Stimulated activated CD4-positive, alpha-beta T cell treated with anti-CD3 and anti-CD28 coated beads, Interleukin-15, amount 100 ng/mL, for 1 hour (primary cell): ENCODE measurements at places on chromosomes 1 and 21.

DNA sequence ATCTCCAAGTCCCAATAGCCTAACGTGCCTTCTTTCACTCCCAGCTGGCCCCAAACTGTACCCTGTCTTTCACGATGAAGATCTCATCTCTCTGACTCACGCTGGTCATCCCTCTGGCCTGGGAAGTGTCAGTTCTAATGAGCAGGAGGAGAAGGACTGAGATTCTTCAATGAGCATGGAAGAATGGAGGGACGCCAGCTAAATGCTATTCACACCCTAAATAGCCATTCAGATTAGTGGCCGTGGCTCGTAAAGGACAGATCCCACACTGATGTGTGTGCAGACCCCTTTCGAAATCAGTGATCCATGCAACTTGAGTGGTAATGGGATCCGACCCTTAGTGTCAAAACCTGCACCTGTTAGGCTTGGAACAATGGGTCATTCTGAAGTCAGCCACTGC lies 75.9 kb upstream of the SMYD2 start:
- no peak for DNase-seq

DNA sequence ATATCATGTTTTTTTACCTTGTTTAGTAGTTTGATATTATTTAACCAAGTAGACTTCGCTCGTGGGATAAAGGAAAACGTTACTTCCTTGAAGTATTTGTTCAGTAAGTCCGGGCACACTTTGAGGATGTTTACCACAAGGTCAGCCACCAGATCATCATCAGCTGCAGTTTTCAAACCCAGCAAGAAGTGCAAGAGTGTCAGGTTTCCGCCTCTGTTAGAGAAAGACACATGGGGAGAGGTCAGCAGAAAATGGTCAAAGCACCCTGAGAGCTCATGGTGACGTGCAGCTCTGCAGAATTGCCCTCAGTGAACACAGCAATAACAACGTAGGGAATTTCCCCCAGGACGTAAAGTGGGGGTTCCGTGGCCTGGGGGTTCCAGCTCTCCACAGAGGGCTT lies 24.4 kb downstream of the URB1 start:
- no peak for DNase-seq

GRCh38 chr1:214615871-214616270 lies 12.9 kb downstream of the CENPF start:
- DNase-seq = no peak

- no peak for DNase-seq
These were observed 3.2 kb downstream of the GSTM4 start for GRCh38 chr1:109659145-109659544.

DNA sequence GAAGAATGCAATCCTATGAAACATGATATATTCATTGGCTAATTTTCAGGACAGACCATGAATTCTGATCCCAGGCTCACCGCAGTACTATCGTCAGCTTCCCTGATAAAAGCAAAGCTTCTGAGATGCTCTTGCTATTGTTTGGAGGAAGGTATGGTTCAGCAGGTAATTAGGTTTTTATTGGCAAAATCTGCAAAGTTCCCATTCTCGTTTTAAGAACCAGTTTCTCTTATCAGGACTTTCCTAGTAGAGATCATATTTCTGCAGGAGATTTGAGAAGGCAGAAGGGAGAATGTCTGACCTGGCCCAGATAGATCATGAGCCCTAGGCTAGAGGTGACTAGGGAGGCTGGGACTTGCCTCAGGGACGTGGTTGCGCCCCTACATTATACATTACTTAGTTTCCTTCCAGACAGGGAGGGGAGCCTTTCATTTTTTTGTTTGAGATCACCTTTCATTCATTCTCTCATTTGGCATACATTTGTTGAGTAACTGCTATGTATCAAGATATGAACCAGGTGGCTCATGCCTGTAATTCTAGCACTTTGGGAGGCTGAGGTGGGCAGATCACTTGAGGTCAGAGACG lies 108.8 kb downstream of the NRIP1 start:
- DNase-seq = no peak

DNA sequence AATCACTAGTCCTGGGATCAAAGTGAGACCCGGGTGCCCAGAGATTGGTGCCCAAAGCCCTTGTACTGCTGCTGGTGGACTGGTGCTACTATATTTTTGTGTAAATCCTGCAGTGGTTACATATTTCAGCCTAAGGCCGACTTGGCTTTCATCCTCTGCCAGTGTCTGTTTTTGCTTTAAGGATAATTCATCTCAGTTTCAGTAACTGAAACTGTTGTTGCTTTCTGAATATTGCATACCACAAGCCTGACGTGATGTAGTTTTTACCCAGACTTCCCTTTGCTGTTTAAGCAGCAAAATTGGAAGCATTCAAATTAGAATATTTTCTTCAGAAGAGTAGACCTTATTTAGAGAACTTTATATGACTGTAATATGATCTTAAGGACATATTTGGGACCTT lies 341.8 kb downstream of the RYR2 start:
- no peak for DNase-seq

DNA sequence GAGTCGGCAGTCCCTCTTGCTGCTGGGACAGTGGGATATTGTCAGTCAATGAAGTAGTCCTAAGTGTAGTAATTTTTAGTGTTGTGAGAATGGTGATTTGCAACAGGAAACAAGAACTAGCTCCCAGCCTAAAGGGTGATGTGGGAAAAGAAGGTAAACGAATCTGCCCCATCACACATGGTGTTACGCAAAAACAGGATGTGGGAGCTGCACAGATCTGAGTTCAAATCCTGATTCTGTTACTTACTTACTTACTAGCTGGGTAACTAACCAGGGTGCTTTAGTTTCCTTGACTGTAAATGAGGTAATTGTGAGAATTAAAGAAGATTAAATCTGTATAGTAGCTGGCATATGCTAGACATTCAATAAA lies 22.3 kb downstream of the NAV1 start:
- DNase-seq = no peak

GRCh38 chr1:209815931-209816341 lies 10.0 kb upstream of the IRF6 start:
- DNase-seq = no peak

DNA sequence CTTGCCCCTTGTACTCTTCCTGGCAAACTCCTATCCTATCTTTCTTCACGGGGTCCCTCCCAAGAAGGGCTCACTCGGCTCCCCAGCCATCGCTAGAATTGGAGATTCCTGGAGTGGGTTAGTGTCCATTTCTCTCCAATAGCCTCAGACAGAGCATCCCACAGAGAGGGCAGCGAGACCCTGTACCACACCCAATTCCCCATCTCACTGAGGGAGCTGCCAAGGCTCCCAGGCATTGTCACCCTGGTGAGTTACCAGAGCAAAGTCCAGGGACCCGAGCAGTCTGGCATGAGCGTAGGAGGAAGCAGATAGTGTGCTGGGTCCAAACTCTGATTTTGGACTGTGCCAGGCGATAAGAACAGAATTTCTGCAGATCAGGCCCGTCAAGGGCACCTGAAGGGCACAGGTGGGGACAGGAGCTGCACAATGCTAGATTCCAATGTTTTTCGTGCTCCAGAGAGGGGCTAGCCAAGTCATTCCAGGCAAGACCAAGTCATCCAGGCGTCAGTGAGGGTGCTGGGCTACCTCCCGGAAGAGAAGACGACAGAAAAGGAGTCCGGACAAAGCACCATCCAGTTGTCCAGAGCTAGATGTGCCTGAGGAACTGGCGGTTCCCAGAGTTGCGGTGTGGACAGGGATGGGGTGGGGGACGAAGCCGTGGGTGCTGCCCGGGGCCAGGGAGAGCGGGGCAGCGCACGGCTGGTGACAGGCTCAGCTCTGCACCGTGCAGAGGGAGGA lies 15.3 kb downstream of the AKR7A3 start:
- DNase-seq = no peak

- DNase-seq = no peak
These were observed 177.2 kb downstream of the PLPPR4 start for GRCh38 chr1:99441299-99442095.

- no peak for DNase-seq
These were observed 19.7 kb upstream of the ALDH9A1 start for GRCh38 chr1:165717918-165718515.

GRCh38 chr1:70973754-70974153 lies 73.9 kb downstream of the PTGER3 start:
- no peak for DNase-seq
